ENCODE measurements at places on chromosomes 7 and 10.

DNA sequence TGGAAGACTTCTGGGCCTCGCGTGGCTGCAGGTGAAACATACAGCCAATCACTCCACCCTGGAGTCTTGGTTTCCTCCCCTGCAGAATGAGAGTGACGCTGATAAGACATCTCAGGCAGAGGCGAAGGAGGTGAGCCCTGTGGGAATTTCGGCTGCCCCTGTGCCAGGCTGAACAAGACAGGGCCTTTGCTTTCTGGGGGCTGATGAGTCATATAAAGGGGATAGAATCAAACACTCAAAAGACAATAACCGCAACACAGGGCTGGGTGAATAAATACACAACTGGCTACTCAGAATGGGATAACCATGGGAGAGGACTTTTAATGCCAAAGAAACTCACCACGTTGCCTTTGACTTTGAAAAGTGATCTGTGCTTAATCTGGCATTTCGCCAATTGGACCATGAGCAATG, 143.8 kb downstream of the KCNMA1 start:
- no peak for DNase-seq

GRCh38 chr7:137933270-137934017, 68.4 kb downstream of the CREB3L2 start:
- DNase-seq = no peak

DNA sequence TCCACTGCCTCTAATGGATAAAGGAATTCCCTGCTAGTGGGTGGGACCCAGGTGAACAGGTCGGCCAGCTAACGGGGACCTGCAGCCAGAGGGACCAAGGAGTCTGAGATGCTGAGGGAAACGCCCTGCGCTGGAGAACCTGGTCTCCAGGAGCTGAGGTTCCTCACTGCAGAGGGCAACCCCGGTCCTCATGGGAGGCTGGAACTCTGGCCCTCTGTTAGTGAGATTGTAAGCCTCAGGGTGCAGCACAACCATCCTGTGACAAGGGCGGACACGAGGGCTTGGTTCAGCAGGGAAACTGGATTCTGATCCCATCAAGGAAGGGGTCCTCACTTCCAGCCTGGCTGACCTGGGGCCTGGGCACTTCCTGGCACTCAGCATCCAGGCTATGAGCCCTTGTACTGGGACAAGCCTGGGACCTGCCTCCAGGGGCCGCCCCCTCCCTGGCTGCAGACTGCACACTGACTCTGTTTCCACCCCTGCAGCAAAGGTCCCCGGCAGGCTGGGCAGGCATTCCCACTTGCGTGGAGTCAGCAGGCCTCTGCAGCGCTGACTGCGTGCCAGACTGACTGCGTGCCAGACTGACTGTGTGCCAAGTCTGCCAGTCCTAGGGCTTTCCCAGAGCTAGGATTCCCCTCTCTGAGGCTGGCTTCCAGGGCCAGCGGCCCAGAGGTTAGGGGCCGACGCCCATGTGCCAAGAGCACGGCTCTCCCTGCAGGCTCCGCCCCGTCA, 143.2 kb downstream of the MAPK8 start:
- DNase-seq = no peak

- no peak for DNase-seq
These were observed 752.5 kb upstream of the ZWINT start for GRCh38 chr10:57113545-57113944.

- no peak for DNase-seq
These were observed 73.1 kb downstream of the EMX2 start for GRCh38 chr10:117615649-117616048.

GRCh38 chr10:22805304-22805703, 90.9 kb upstream of the PIP4K2A start:
- DNase-seq = no peak

GRCh38 chr10:69061305-69062161, 26.4 kb upstream of the SRGN start:
- no peak for DNase-seq

DNA sequence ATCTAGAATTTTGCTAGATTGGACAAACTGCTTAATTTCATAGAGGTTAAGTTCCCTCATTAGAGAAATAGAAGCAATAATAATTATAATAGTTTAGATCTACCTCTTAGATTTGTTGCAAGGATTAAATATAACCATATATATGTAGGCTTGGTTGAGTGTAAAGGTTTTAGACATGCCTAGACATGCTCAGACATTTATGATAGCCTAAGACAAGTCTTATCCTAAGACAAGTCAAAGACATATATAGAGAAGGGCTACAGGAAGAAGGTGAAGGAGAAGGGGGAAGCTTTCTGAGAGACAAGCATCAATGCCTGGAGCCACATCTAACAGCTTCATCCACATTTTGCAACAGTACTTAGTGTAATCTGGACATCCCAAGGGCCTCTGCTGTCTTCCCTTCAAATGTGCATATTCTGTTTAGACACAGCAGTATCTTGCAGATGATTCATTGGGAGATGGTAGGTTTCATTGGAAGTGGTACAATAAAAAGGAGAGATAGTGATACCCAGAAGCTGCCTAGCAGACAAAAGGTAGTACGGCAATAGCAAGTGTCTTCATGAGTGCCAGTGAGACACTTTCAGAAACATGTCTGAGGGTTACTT, 146.5 kb downstream of the HGF start:
- DNase-seq = no peak

- no peak for DNase-seq
These were observed 137.7 kb downstream of the DKK1 start for GRCh38 chr10:52451817-52452216.

GRCh38 chr10:28184810-28185209, 118.1 kb downstream of the MPP7 start:
- DNase-seq = no peak

DNA sequence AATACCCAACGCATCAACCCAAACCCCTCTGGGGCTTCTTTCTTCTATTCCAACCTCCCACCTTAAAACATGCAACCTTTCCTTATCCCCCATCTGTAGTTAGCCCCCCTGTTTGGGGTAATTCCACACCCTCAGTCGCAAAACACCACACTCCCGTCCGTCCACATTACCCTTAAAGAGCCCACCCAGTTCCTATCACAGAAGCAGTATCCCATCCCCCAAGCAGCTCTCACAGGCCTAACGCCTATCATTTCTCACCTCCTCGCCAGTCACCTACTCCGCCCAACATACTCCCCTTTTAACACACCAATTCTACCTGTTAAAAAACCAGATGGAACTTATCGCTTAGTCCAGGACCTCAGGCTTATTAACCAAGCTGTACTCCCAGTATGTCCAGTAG, 63.7 kb downstream of the LRRC17 start:
- no peak for DNase-seq

DNA sequence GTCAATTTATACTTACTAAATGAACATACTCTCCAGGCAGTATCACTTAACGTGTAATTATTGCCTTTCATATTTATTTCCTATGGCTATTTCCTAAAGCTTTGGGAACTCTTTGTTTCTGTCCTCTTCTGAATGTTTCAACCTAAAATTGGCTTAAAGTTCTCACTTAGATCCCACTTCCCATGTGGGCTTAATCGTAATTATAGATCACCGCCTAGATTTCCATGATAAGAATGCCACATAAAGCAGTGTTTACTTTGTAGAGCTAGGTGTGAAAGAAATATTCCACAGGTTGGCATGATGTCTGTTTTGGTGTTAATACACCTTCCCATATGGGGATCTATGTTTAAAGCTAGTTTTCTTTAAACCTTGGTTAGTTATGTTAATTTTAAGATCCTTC, 1.5 kb downstream of the HDAC9 start:
- no peak for DNase-seq

GRCh38 chr7:121012170-121012874, 23.8 kb downstream of the CPED1 start:
- DNase-seq = no peak

DNA sequence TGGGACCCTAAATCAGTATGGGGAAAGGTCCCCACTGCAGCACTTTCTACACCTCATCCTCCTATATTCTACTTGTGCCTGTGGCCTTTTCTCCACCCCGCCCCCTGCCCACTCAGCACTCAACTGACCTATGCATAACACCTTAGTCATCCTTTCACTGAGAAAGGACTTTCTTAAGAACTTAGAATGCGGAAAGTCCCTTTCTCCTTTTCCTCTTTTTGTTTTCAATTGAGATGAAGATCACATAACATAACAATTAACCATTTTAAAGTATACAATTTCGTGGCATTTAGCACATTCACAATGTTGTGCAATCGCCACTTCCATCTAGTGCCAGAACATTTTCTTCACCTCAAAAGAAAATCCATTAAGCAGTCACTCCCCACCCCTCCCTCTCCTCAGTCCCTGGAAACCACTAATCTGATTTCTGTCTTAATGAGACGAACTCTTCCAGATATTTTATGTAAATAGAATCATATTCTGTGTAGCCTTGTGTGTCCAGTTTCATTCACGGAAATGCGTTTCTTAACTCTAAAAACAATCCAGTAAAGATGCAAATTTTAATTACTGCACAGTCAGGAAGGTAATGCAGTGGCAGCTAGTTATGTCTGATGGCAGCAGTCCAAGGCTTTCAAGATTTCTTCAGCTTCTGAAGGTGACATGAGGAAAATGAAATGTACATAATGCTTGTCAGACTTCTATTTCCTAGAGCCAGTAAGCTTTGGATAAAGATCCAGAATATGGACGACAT, 41.7 kb downstream of the FAS start:
- DNase-seq = no peak

DNA sequence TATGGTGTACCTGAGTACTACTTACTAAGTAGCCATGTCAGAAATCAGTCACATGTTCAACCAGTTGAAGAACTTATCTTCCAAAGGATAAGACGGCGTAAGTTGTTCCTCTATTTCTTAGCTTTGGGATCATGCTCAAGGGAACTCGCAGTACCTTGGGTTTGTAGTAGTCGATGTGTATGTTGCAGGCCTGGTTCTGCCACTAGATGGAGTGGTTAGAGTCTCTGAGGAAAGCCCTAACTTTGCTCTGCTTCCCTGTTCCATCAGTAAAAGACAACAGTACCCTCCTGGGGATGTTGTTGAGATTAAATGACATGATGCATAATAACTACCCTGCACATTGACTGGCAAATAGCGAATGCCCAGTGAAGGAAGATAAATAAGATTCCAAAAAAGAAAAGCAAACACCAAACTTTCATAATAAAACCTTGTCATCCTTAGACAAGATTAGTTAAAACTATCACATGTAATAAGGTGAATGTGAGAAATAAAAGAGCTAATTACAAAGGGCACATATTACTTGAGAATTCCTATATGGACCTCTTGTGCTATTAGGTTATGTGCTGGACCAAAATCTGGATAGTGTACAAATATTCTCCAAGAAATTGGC, 165.9 kb downstream of the ABCA13 start:
- DNase-seq = peak; percentile 37

GRCh38 chr7:158414486-158414961, 173.1 kb downstream of the PTPRN2 start:
- DNase-seq = no peak

GRCh38 chr10:92891885-92892690, 43.8 kb downstream of the EXOC6 start:
- no peak for DNase-seq

DNA sequence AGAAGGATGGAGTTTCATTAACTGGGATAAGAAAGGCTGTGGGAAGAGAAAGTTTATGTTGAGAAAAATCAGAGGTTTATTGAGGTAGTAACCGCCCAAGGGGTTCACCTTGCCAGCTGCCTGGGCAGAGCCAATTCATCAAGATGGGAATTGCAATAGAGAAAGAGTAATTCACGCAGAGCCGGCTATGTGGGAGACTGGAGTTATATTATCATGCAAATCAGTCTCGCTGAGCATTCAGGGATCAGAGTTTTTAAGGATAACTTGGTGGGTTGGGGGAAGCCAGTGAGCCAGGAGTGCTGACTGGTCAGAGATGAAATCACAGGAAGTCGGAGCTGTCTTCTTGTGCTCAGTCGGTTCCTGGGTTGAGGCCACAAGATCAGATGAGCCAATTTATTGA, 70.6 kb downstream of the MALRD1 start:
- DNase-seq = no peak

DNA sequence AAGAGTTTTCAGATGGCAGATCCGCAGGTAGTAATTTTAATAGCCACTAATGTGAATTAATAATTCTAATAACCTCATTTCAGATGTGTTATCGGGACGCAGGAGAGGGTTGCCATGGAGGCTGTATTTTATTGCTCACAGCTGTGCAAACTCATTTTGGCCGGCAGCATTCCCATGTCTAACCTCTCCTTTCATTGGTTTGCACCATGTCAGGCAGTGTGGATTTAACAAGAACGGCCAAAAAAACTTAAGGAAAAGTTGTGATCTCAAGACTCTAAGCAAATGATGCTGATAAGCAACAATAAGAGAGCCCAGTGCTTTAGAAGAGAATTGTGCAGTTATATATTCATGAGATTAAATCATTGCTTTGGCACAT, 88.7 kb upstream of the NRP1 start:
- DNase-seq = peak; percentile 73

GRCh38 chr10:1149793-1150637, 93.8 kb downstream of the WDR37 start:
- DNase-seq = no peak

DNA sequence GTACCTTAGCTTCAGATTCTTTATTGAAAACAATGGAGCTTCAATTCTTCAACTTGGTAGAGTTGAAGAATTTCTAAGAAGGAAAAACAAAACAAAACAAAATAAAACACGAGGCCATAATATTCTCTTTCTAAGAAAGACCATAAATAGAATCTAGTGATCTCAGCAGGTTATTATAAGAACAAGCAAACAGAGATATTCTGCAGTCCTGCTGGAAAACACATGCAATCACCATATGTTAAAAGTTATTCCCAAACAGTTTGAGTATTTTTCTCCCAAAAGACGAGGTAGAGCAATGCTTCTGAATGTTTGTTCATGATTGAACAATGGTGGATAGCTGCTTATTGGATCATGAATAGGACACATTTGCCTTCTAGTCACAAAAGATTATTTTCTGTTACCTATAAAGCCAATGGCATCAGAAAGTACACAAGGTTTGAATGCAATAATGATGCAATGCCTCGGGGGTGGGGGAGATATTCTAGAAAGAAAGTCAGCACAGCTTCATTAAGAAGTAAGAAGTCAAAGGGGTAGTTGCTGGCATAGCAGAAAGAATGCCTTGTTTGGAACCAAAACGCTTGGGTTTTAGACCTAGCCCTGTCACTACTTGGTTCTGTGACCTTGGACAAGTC, 59.3 kb downstream of the CREB3L2 start:
- DNase-seq = no peak

DNA sequence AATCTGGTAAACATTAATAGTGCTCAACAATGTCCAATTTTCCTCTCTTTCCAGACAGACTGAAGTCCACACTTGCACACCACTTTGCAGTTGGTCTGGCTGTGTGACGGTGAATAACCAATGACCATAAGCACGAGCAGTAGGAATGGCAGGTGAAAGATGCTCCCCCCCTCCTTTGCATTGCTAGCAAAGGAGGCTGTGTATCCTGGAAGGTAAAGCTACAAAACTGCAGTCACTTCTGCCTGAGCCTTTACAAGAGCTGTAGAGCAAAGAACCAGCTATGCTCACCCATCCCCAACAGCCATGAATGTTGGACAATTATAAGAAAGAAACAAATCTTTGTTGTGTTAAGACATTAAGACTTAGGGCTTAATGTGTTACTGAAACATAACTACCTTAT, 178.0 kb downstream of the IPMK start:
- no peak for DNase-seq
